T-helper 17 cell (primary cell): ENCODE measurements at places on chromosomes 3 and 15. TPM values are rescaled to one million over a fixed set of nuclear protein-coding genes. Genes with fewer than 3 reads are reported as not detected.

DNA sequence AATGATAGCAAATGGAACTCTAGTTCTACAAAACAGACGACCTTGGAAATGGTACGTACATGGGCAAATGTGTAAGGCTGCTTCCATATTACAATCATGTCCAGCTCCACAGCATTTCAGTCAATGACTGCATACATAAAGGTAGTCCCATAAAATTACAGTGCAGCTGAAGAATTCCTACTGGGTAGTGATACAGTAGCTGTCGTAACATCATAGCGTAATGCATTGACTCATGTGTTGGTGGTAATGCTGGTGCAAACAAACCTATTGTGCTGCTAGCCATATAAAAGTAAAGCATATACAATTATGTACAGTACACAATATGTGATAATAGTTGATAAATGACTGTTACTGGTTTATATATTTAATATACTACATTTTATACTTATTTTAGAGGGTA lies 18.5 kb downstream of the TTC23 start:
- no peak for DNase-seq

DNA sequence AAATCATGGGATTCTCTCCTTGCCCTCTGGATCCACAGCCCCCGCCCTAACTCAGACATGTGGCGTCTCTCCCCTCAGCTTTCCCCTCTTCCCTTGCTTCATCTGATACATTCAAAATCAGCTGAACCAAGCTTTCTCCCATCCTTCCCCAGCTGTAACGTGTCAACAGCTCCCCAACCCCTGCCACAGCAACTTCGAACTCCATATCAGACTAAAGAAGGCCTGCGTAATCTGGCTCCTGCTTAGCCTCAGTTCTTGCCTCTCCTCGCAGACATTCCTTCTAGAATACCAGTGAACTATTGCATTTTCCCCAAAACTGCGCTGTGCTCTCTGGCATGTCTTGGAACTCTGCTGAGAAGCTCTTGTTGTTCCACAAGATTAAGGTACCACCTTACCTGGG lies 18.3 kb downstream of the B4GALT4 start:
- no peak for DNase-seq

RTP4 gene
- 2.4 TPM for total RNA-seq

- DNase-seq: no peak
Measured at GRCh38 chr3:141454054-141454453, 32.8 kb upstream of the RASA2 start.

DNA sequence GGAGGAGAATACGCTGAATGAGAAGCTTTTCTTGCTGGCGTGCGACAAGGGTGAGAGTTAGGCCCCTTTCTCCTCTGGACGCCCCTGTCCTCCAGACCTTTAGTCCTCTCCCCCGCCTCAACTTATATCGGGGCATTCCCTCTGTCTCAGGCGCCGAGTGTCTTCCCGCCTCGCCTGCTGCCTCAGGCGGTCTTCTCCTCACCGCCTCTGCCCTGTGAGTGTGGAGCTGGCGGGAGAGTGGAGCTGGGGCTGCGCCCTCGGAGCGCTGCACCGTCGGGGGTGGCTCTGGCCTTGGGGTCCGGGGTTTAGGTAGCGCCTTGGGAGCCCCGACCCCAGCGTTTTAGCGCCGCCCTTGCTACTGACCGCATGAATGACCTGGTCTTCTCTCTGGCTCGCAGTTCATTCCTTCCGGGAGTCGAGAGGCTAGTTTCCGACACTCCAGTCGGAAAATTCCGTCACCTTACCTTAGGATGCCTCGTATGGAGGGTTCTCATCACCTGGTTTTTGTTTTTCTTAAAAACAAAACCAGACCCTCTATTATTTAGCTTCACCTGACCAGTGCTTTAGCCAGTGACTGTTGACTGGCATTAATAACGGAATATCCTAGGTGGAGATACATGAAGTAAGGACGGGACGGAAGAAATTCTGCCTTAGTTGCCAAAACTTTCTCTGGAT lies 985 bp downstream of the TRPC1 start:
- peak; percentile 4 for DNase-seq

SPESP1 gene
- not detected for total RNA-seq

FGF7 gene
- total RNA-seq: 0.05 TPM

DNA sequence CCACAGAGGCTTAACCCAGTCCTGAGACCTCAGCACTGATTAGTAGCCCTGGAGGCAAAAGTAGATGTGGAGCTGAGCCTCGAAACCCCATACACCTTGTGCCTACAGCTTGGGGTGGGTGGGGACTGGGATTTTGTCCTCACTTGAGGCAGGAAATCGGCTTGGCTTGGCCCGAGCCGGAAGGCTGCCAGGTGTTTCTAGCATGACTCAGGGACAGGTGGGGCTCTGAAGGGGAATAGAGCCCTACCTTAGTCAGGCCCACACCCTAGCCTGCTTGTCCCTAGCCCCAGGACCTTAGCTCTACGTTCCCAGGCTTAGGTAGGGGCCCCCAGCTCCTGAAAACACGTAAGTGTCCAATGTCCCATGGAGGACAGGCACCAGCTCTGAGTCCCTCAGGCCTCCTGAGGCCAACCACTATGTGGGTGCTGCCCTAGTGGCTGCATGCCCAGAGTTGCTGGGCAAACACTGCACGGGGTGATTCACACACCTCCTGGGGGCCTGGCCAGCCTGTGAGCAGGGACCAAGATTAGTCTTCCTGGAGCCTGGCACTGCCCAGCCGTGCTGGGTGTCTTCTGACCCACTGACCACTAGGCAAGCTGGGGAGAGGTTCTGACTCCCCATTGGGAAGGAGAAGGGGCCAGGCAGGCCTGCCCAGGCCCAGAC lies 3.1 kb downstream of the MST1R start:
- DNase-seq: no peak

- DNase-seq: no peak
Measured at GRCh38 chr3:180062771-180063170, 26.0 kb upstream of the PEX5L start.

CCDC54 gene
- not detected for total RNA-seq

- no peak for DNase-seq
Measured at GRCh38 chr15:64842096-64842939, 603 bp downstream of the PLEKHO2 start.

- no peak for DNase-seq
Measured at GRCh38 chr3:23164746-23165145, 38.4 kb upstream of the UBE2E2 start.

- no peak for DNase-seq
Measured at GRCh38 chr15:61237400-61237799, 8.3 kb upstream of the RORA start.

DNA sequence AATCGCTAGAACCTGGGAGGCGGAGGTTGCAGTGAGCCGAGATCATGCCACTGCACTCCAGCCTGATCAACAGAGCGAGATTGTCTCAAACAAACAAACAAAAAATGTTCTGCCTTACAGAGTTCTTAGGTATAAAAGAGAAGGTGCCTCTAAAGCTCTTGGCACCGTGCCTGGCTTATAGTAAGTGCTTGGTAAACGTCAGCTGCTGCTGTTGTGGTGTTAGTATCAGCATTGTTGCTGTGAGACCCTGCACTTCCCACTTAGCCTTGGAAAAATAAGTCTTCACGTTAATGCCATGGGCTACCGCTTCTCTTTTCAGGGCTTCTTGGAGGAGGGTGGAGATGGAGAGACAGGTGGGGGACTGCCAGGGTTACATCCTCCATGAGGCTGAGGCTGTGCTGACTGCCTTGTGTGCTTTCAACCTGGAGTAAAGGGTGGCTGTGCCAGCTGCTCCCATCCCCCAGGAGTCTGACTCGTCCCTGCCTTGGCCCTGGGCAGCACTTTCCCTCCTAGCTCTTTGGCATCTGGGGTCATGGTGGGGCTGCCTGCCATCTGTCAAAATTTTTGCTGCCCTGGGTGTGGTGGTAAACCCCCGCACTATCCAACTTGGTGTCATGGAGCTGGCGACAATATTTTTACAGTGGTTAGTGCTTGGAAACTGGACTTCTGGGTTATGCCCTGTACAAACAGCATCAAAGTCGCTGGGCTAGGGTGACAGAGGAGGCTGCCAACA lies 17.8 kb downstream of the FLNB start:
- no peak for DNase-seq

DNA sequence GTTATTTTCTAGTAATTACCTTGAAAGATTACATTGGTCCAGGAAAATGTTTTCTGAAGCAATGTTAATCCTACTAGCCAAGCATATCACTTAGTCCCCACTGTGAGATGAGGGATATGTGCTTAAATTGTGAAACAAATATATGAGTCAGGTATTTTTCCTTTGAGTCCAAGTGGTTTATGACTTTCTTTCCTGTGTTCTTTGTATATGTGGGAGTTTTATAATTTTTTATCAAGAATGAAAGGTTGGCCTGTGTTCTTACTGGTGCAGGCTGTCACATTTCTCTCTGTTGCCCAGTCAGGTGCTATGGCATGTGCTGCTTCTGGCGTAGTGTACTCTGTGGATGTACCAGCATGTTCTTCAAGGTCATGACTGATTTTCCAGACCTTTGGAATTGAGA lies 147.4 kb downstream of the CMSS1 start:
- DNase-seq: no peak

DNA sequence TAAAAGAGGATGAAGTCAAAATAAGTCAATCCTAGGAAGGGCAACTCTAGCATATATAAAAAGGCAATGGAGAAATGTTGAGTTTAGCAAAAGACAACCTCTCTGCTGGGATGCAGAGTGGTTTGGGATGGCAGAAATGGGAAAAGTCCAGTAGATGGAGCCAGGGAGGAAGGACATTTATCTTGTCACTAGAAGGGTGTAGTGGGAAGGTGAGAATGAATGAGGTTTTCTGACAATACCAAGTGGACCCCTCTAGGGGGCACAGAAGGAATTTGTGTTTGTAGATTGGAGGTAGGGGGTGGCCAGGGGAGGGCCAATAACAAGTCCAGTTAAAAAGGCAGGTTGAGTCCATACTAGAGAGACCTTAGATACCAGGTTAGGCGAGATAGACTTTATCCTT lies 80.0 kb downstream of the THSD4 start:
- DNase-seq: no peak

- DNase-seq: no peak
Measured at GRCh38 chr3:39064646-39065045, 12.8 kb downstream of the WDR48 start.

- DNase-seq: no peak
Measured at GRCh38 chr3:155891321-155891720, 20.9 kb downstream of the GMPS start.

- DNase-seq: no peak
Measured at GRCh38 chr15:57223345-57223744, 153.0 kb upstream of the CGNL1 start.

DNA sequence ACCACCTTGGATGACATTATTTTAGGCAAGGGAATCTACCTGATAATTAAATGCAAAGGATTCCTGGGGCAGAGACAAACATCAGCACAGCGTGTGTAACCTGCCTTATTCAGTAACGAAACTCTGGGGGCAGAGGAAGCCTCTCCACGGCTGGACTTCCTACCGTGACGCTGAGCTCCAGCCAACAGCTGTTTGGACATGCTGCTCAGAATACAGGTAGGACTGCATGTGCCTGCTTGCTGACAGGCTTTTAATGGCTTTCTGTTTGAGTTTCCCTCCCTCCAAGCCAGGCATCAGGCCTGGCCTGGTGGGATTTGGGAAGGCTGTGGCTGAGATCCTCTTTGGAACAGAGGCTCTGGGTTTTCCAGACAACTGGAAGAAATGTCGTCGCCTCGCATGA lies 150.6 kb downstream of the ADAMTS17 start:
- DNase-seq: no peak

- DNase-seq: no peak
Measured at GRCh38 chr15:62164396-62165103, 535 bp downstream of the C2CD4B start.

C3orf49 gene
- total RNA-seq: not detected

- DNase-seq: no peak
Measured at GRCh38 chr15:57785959-57786358, 79.4 kb downstream of the POLR2M start.

DNA sequence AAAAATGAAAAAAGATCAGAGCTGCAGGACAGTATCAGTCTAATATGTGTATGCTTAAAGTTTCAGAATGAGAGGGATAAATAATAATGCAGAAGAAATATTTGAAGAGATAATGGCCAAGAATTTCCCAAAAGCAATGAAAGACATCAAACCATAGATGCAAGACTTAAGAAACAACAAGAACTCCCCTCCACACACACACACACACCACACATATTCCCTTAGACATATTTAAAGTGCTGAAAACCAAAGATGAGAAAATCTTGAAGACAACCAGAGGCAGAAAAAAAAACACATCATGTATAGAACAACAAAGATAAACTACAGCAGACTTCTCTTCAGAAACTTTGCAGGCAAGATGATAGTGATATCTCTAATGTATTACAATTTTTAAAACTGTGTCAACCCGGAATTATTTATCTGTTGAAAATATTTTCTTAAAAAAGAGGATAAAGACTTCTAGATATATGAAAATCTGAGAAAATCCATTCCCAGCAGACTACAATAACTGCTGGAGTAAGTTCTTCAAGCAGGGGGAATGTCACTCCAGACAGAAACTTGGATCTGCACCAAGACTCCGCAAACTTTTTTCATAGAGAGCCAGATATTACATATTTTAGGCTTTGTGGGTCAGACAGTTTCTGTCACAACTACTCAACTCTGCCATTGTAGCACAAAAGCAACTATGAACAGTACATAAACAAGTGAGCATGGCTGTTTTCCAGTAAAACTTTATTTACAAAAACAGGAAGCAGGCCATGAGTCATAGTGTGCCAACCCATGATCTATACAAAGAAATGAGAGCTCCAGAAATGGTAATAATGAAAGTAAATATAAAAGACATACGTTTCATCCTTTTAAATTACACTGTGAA lies 223.4 kb upstream of the CGNL1 start:
- no peak for DNase-seq

STRC gene
- total RNA-seq: 1.8 TPM

- DNase-seq: no peak
Measured at GRCh38 chr3:117137065-117137464, 427.5 kb downstream of the TUSC7 start.

GRCh38 chr15:51132384-51133139 lies 37.9 kb upstream of the TNFAIP8L3 start:
- no peak for DNase-seq

OR5K2 gene
- not detected for total RNA-seq

DNA sequence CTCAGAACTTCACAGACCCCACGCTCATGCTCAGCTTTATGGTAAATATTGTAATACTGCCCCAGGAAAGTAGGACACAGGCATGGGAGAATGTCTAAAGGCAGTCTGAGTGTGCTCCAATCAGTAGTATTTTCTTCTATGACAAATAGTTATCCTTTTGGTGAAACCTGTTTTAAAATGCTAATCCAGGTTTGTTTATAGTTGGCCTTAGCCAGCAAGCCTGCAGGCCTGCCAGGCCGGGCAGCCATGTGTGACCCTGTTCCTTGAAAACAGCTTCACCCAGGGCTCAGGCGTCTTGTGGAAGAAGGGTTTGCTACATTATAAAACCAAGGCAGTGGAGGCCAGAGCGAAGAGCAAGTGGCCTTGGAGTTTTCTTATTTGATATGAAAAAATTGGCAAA lies 104.7 kb downstream of the SEMA6D start:
- DNase-seq: no peak

GCNT3 gene
- total RNA-seq: not detected

- no peak for DNase-seq
Measured at GRCh38 chr3:13505147-13506130, 25.3 kb downstream of the HDAC11 start.

DNA sequence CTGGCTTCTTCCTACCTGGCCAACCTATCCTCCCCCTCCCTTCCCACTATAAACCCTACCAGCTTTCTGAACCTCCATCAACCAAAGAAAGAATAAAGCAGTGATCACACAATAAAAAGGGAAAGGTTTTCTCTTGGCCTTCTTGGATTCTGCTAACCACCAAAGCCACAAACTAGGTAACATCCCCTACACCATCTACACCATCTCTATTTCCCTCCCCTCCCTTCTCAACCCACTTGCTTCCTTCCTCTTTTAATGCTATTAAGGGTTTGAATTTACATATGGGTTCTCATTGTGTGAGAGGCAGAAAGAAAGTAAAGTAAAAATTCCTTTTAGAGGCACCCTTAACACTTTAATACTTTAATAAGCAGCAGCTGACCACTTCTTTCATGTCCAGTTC lies 25.8 kb upstream of the RSL24D1 start:
- DNase-seq: no peak
